GM20000 (cell line): ENCODE measurements at places on chromosomes 5 and 9.
A peak's percentile ranks its signal among the peaks of the same experiment; 100 is the strongest.

GRCh38 chr5:43208658-43209057 is 16.6 kb downstream of the NIM1K start:
- DNase-seq: no peak

- peak; percentile 21 for DNase-seq
These were observed 112.9 kb upstream of the FER start for GRCh38 chr5:108634617-108635288.

- no peak for DNase-seq
These were observed 32.0 kb downstream of the NKD2 start for GRCh38 chr5:1040571-1040970.

DNA sequence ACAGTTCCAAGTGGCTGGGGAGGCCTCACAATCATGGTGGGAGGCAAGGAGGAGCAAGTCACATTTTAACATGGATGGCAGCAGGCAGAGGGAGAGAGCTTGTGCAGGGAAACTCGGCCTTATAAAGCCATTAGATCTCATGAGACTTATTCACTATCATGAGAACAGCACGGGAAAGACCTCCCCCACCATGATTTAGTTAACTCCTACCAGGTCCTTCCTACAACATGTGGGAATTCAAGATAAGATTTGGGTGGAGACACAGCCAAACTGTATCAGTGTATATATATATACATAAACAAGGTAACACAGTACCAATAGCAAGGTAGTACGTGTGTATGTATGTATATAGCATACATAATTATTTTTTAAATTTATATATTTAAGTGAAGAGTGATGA is 50.9 kb downstream of the NFX1 start:
- DNase-seq: no peak

DNA sequence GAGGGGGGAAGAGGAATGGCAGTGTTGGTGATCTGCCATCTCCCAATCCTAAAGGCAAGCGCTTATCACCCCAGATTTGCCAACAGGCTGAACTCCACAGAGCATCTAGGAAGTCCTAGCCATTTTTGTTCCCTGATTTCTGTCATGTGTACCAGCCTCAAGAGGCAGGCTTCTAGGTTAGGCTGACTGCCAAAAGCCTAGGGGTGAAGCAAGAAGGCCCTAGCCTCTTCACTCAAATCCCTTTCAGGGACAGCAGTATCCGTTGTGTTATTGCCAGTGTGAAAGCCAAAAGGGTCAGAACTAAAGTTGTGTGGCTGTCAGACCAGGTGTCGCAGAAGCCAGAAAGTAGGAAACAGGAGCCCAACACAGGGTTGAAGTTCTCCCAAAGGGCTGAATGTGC is 14.7 kb downstream of the IGIP start:
- DNase-seq: no peak

- DNase-seq: no peak
These were observed 88.5 kb downstream of the PRR16 start for GRCh38 chr5:120552638-120553037.

GRCh38 chr5:1052076-1052475 is 43.5 kb downstream of the NKD2 start:
- DNase-seq: no peak

GRCh38 chr9:93587651-93588347 is 11.4 kb downstream of the PHF2 start:
- DNase-seq: no peak

GRCh38 chr5:148740966-148741742 is 85.3 kb upstream of the ADRB2 start:
- peak; percentile 41 for DNase-seq

- DNase-seq: no peak
These were observed 57.8 kb downstream of the ZNF462 start for GRCh38 chr9:106920701-106921283.

- DNase-seq: no peak
These were observed 12.5 kb upstream of the SGCD start for GRCh38 chr5:156314416-156314815.

GRCh38 chr9:74361508-74361907 is 135.6 kb upstream of the RORB start:
- DNase-seq: no peak

DNA sequence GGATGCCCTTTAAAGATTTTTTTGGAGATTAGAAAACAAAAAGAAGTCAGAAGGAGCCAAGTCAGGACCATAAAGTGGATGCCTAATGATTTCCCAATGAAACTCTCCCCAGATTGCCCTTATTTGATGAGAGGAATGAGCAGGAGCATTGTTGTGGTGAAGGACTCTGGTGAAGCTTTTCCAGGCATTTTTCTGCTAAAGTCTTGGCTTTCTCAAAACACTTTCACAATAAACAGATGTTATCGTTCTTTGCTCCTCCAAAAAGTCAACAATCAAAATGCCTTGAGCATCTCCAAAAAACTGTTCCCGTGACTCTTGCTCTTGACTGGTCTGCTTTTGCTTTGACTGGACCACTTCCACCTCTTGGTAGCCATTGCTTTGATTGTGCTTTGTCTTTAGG is 121.8 kb downstream of the CAAP1 start:
- no peak for DNase-seq

- peak; percentile 94 for DNase-seq
These were observed at the start of gene ENHO for GRCh38 chr9:34522971-34523797. Gene ENHO (minus strand): TSS chr9:34522990. CDS start chr9:34521695, 1,295 bp downstream.

DNA sequence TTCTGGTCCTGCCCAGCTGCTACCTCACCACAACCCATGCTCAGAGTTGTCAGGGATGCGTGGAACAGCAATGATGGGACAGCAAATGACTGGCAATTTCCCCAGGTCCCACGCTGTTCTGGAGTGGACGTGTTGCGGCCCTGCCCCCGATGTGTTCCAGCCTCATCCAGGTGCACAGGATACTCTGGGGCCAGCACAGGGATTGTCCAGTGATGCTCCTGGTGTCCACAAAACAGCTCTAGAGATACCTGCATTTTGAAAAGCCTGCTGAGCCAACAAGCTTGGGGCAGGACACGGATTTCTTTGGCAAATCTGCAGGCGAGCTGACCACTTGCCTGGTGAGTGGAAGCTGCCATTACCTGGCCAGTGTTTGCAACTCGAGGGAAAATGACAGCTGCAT is 88.7 kb downstream of the ANKRD33B start:
- DNase-seq: no peak

GRCh38 chr5:73274121-73274520 is 101.1 kb downstream of the TMEM174 start:
- no peak for DNase-seq

DNA sequence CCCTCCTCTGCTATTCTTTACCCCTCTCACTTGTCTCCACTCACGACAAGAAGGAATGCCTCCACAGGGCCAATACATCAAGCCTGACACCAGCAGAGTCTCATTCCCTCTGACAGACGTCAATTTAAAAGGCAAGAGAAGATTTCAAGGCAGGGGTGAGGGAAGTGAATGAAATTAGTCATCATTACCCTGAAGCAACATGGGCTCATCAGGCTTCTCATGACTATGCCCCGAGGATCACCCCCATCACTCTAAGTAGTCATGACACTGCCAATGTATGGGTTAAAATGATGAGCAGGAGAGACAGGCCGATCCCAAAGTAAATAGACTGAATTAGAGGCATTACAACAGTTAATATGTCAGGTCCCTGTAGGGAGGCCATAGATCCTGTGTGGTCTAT is 504.4 kb downstream of the TLE4 start:
- DNase-seq: no peak

GRCh38 chr5:131776450-131776849 is 20.4 kb downstream of the FNIP1 start:
- no peak for DNase-seq
